Fibroblast of skin of right biceps (primary cell): ENCODE measurements at places on chromosomes 3 and 15.

DNA sequence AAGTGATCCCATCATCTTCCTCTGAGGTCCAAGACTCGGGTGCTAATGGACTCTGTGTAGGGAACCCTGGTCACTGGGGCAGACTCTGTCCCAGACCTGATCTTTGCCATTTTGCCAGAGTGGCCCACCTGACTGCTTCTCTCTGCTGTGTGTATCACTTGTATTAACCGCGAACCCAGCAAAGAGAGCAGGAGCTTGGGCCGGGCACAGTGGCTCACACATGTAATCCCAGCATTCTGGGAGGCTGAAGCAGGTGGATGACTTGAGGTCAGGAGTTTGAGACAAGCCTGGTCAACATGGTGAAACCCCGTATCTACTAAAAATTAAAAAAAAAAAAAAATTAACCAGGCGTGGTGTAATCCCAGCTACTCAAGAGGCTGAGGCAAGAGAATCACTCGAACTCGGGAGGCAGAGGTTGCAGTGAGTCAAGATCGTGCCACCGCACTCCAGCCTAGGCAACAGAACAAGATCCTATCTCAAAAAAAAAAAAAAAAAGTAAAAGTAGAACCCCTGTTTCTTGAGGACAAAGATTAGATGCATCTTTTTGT lies 32.9 kb upstream of the CYP11A1 start:
- peak; percentile 27 for DNase-seq

GRCh38 chr15:27867861-27868260 lies 231.3 kb downstream of the OCA2 start:
- DNase-seq, result no peak

DNA sequence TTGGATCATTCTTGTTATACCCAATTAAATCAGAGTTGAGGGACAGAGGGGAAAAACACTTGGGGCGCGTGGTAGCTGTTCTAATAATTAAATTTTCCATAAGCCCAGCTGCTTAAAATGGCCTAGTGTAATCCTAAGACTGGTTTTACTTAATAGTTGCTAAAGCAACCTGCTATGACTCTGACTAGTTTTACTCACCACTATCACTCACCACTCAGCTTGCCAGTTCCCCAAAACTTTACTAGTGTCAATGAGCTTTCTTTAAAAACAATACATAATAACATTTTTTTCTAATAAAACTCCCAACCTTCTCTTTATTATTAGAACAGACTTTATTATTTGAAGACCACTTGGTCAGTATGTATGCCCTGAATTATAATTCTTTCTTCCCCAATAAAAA lies 49.6 kb downstream of the ECT2 start:
- DNase-seq, result no peak

- no peak for DNase-seq
These were observed 28.3 kb upstream of the BHLHE40 start for GRCh38 chr3:4950948-4951347.

DNA sequence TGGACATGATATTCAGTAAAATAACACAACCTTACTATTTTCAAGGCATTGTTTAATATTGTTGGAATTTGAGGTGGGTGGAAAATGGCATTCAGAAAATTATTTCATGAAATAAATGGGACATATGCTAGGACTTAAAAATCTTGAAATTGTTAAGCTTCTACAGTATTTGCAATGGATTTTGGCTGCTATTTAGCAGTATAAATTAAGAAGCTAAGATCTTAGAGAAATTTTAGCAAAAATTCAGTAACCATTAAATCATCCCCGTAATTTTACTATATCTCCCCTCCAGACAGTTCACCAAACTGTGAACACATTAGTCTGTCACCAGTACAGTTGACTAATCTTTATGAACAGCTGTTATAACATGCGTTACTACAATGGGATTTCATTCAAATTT lies 8.2 kb downstream of the DIPK2A start:
- DNase-seq, result peak; percentile 14

DNA sequence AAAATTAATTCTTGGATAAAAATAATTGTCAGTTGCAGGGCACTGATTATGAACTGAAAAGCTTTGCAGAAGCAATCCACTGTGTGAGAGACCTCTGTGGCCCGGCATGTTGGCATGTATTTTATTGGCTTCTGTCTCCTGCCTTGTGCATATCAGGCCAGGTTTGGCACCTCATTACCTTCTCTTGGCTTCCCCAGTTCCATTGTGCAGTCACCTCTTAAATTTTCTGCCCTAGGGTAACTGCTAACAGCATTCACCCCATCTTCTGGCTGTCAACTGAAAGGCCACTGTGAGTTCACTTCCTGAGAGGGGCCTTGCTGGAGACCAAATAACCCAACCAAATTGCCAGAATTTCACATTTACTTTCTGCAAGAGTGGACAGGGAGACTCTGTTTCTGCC lies 92.7 kb upstream of the RARB start:
- DNase-seq, result no peak

DNA sequence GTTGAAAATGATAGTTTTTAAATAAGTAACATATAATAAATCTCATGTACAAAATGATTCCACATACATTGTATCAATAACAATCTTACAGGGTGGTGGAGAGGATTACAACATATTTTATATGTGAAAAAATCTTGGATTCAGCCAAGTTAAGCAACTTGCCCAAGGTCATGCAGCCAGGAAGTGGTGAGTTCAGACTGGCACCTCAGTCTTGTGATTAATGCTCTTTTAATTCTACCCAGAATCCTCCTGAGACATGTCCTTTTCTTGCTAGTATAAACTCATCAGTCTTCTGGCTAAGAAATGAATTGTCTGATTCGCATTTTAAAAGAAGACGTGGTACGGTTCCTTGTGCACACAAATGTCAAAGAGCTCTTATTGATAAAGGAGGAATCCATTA lies 4.5 kb upstream of the MYRIP start:
- no peak for DNase-seq

- no peak for DNase-seq
These were observed 36.3 kb upstream of the FBXL22 start for GRCh38 chr15:63560741-63561448.

- no peak for DNase-seq
These were observed at the start of gene HTR3C for GRCh38 chr3:184052767-184053166. HTR3C (plus strand) TSS chr3:184053047; CDS start chr3:184053081, 34 bp downstream.

DNA sequence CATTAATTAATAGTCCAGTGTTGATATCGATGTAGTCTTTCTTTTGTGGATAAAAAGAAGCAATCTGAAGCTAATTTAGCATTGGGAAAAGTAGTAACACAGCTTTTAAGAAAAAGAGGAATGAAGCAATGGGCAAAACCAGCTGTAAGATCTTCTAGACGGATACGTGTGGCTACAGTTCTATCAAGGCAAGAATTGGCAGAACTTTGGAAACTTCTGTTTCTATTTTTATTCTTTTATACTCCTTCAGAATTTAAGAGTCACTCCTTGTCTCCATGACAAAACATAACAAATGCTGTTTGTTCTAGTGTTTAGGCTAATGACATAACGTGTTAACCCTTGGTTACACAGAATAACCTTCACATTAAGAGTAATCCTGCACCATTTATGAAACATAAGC lies 289.2 kb downstream of the ROBO2 start:
- no peak for DNase-seq

DNA sequence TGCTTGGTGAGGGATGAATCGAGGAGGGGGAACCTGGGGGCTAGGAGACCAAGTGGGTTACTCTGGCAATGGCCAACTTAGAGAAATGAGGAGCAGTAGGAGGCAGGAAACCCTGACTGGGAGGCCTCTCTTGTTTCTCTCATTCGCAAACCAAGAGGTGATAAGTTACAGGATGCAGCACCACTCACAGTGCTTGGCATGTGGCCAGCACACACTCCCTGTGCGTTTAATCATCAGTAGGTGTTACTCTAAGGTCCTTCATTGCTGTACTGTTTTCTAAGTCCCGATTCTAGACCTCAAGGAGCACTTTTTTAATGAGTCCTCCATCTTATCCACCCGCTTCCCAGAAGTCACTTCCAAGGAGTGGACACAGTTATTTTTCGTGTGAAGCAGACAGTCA lies 314.1 kb upstream of the TRIM42 start:
- DNase-seq, result no peak

DNA sequence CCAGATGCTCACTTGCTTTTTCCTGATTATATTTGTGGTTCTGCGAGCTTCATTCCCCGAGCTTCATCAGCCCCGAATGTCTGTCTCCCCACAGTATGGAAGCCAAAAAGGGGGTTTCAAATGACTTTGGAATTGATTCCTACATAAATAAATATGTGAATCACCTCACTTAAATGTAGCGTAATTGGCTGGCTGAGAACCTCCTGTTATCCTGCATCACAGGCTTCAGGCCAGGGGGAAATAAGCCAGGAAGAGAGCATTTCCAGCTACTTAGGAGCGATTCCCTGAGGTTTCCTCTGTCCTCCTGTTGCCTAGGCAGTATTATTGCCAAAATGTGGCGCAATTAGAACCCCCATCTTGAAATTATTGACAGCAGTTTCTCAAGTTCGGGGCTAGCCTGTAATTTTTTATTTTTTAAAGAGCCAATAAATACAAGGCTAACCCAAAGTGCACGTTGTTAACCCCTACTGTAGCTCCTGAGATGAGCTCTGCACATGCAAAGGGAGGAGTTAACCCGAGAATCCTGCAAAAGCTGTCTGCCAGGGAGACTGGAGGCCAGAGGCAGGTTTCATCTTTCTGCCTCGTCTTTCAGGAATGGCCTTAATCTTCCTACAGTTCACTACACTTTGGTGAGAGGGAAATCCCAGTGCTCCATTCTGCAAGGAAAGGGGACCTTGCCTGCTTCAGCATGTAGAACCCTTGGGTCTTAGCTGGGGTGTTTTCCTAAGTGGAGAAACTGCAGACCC lies 148.2 kb downstream of the ADAMTS9 start:
- peak; percentile 83 for DNase-seq

GRCh38 chr3:126056681-126057500 lies 27.0 kb downstream of the SLC41A3 start:
- no peak for DNase-seq

- DNase-seq, result no peak
These were observed 114.8 kb downstream of the BBX start for GRCh38 chr3:107637416-107638183.

- no peak for DNase-seq
These were observed 36.2 kb downstream of the GXYLT2 start for GRCh38 chr3:72924055-72924454.
